ENCODE measurements at places on chromosomes 1 and 21.
A peak's percentile ranks its signal among the peaks of the same experiment; 100 is the strongest.

GRCh38 chr1:175402336-175402735 lies 209.8 kb upstream of the KIAA0040 start:
- no peak for DNase-seq

DNA sequence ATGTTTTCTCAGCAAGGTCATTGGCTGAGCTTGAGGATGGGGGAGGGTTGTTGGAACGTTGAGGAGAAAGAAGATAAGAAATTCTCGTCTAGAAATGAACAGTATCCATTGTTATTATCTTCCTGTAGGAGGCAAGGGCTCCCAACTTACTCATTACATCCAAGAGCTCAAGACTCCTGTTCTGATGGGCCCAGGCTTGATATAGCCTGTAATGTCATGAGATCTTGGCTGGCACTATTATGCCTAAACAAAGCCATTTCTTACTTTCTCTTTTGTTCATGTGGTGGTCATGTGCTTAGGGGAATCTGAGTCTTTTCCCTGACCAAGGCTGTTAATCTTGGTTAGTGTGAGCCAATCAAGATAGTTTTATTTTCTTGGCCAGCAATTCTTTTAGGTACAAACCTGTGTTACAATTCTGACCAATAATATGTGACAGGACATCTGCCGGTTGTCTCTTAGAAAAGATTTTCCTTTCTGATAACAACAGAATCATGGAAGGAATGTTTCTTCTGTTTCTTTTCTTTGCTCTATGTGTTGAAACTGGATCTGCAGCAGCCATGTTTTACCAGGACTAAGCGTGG lies 15.2 kb upstream of the IGSF3 start:
- no peak for DNase-seq

DNA sequence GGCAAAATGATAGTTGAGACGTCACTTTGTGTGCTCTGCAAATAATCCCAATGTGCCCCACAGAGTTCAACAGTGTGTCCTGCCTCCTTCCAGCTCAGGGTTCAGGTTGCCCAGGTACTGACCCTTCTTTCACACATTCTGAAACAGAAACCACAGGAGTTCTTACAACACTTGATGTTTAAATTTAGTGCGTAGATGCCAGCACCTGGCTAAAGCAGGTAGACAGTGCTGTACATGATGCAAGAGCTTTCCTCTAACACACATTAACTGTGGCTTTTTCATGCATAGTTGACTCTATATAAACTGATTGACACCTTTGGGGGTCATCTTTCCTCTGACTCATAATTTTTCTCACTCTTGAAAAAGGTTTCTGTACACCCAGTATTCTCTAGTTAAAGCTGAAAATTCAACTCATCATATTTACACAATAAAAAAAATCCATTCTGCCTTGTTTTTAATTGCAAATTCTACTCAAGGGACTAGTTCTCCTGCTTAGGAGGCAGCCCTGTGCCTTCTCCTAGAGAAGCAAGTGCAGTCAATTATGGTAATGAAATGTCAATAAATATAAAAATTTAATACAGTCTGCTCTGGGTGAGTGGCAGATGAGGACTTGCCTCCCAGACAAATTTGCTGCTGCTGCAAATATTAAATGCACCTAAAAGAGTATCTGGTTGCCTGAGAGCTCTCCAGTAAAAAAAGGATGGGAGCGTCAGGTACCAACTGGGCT lies 91.4 kb downstream of the NR5A2 start:
- no peak for DNase-seq

GRCh38 chr1:165408518-165408917 lies 36.4 kb downstream of the RXRG start:
- DNase-seq = peak; percentile 30

- DNase-seq = no peak
Measured at GRCh38 chr1:119139403-119139802, 1.1 kb downstream of the WARS2 start.

GRCh38 chr1:224116131-224116530 lies 2.2 kb downstream of the FBXO28 start:
- DNase-seq = peak; percentile 31

DNA sequence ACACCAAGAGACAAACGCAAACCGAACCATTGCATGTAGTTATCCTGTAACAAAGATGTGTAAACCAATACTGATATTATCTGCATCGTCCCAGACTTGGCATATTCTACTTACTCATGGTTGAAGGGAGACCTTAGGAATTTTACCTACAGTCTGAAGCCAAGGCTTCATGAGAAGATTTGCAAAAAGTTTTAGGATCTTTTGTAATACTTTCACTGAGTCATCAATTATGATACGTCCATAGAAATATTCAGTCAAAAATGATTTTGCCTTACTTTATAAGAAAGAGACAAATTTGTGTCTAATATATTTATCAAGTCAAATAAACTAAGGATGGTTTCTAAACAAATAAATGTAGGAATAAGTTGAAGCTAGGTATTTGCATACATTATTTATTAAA lies 1176.1 kb upstream of the ADGRL2 start:
- no peak for DNase-seq

DNA sequence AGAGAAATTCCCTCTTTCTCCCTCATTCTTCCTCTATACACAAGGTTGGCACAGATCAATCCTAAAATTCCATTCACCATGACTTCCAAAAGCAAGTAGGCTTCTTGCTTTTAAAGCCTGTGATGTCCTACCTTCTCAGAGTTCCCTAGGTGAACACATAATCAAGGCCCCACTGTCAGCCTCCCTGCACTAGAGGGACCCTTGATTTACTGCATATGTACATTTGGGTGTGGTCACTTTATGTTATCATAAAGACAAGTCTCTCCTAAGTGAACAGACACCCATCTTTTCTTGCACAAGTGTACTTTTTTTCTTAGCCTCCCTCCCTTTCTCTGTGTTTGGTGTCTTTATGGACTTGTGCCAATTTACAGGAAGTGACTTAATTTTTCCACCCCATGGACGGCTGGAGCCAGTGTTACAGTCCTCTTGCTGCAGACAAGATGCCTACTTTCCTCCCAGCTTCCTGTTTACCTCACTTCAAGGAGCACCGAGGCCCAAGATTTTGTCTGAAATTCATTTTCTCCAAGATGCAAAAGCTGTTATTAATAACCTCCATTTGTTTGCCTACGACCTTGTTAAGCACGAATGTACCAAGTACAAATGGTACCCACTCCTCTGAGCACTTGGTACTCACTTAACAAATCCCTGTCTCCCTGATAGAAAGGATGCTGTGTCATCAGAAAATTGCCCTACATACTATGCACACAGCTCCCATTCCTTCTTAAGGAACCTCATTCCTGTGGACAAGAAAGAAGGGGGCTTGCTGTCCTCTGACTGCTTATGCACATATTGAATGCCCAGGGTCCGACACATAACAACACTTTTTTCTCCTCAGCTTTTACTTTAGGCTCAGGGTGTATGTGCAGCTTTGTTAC lies 82.8 kb upstream of the SLC44A3 start:
- DNase-seq = peak; percentile 49

DNA sequence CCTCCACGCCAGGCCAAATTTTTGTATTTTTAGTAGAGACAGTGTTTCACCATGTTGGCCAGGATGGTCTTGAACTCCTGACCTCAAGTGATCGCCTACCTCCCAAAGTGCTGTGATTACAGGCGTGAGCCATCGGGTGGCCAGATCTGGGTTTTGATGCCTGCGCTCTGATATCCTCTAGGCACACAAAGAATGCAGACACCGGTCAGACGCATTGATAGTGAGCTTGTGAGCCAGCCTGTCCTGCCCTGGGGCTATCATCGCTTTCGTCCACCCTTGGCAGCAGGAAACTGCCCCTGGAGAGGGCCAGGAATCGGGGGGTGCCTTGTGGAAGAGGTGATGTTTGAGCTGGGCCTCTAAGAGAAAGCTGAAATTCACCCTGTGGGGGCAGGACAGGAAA lies 4.0 kb downstream of the FBLIM1 start:
- no peak for DNase-seq

- DNase-seq = no peak
Measured at GRCh38 chr1:115546846-115547245, 94.9 kb upstream of the VANGL1 start.

DNA sequence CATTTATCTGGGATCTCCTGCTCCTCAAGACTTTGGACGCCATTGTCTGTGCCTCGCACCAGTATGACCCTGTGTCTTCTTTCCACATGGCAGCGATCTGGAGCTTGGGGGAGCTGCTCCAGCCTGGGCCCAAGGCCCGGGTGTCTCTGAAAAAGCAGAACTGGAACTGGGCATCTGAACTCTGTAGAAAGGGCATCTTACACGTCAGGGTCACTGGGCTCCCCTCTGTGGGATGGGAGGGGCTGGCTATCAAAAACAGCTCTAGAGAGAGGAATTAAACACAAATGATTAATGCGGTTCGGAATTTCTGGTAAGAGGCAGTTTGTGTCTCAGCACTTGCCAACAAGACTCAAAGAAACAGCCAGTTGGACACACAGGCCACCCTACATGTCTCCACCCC lies 16.1 kb downstream of the FCRL1 start:
- DNase-seq = no peak

GRCh38 chr21:21159253-21159899 lies 161.2 kb downstream of the NCAM2 start:
- DNase-seq = no peak

- DNase-seq = no peak
Measured at GRCh38 chr1:178921499-178921898, 50.6 kb upstream of the ANGPTL1 start.

DNA sequence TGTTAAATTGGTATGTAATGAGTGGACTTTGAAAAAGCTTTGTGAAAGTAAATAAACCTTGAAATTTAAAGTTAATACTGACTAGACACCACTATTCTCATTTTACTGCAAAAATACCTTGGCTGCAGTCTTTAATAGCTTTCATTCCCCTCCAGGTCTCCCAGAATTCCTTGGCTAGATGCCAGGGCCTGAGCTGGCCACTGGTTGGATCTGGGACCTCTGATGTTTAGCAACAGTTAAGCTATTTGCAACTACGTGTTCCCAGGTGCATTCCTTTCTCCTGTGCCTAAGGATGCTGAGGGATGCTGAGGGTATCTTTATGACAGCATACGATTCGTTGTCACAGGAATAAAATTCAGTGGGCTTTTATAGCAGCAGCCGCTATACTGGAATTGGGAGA lies 938.7 kb downstream of the TTLL7 start:
- no peak for DNase-seq

- DNase-seq = no peak
Measured at GRCh38 chr1:39976732-39977131, 21.8 kb downstream of the MFSD2A start.

DNA sequence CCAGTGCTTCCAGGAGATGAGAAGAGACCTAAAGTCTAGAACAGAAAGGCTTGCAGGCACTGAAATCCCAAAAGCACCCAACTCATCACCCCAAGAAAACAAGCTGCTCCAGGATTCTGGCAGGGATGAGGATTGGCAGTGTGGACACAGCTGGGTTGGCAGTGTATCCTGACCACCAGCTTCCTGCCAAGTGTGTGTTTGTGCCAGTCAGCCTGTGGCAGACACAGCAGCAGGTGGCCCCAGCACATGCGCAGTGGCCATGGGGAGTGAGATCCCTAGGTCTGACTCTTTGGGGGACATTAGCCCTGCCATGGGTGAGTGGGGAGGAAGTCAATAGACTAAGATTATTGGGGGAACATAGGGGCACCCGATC lies 8.7 kb upstream of the SNAPIN start:
- no peak for DNase-seq

DNA sequence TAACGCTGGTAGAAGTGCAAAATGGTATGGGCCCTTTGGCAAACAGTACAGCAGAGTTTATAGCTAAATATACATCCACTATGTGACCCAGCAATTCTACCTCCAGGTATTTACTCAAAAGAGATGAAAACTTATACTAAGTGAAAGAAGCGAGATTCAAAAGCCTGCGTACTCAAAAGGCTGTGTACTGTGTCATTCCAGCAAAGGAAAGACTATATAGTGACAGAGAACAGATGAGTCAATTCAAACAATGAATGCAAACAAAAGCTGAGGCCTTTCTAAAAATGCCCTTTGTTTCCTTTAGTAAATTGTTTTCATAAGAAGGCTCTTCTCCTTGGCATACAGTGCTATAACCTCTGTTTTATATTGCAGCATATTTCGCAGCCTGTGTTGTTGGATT lies 268.8 kb upstream of the CSF3R start:
- DNase-seq = no peak

DNA sequence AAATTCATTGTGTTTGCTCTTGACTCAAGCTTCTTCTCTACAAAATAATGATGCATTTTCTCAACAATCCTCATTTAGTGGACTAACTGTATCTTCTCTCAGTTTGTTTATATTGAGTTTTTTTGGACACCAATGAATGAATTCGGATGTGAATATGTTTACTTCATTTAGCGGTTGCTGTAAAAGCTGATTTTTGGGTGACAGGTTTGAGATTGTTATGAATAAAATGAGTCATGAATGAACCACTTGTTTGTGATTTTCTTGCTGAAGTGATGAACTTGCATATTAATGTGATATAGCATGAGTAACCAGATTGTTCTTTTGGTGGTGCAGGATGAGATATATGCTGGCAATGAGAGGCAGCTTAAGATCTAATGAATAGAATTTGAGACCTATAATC lies 3.1 kb downstream of the DNM3 start:
- DNase-seq = no peak

GRCh38 chr1:30675761-30676160 lies 47.6 kb downstream of the MATN1 start:
- DNase-seq = peak; percentile 80

DNA sequence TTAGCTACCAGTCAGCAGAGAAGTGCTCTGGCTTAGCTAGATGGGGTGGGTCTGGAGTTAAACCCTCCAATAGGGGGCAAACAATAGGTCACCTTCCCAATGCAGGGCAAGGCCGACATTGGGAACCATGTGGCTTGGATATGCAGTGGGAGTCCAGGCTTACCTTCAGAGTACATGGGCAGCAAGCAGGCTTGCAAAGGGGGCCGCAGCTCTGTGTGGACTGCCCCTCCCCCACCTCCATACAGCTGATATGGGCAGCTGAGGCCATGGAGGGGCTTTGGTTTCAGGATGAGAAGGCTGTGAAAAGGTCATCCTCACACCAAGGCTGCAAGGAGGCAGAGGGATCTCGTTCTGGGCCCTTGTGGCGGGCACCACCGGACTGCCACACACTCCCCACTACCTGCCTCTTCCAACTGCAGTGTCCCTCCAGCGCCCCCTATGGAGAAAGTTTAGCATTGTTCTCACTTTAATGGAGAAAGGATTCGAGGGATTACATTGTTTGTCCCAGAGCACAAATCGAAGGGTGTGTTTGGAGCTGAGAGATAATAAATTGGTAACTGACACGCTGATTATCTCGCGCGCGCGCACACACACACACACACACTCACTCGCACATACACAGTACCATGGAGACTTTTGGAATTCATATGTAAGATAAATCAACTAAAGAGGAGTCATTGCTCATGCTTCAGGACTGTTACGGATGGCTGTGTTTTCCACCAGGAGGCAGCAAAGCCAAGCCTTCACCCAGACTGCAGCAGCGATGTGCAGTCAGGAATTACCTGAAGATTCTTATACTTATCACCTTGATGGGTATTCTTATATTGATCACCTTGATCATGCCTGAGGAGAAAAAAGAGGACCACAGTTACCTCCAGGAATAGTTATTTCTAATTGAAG lies 7.0 kb upstream of the SMCP start:
- DNase-seq = peak; percentile 4

Measured in fibroblast of the conjunctiva (primary cell).